ENCODE measurements at places on chromosomes 12 and 14. TPM values are rescaled to one million over a fixed set of nuclear protein-coding genes. Genes with fewer than 3 reads are reported as not detected.

The OTUB2 gene
- total RNA-seq: 3.0 TPM

The PTGR2 gene
- total RNA-seq: 9.5 TPM

The STYK1 gene
- total RNA-seq: 8.9 TPM

The ALG10B gene
- 14.0 TPM for total RNA-seq

The C14orf180 gene
- total RNA-seq: not detected

The FAM186B gene
- total RNA-seq: 0.14 TPM

The GPR84 gene
- not detected for total RNA-seq

The PLEKHA5 gene
- total RNA-seq: 68.6 TPM

The TAS2R50 gene
- 0.86 TPM for total RNA-seq

The TSPAN19 gene
- 0.56 TPM for total RNA-seq

The LTBR gene
- 98.5 TPM for total RNA-seq

The LEMD3 gene
- total RNA-seq: 40.6 TPM

The SART3 gene
- total RNA-seq: 48.5 TPM

The SRRM4 gene
- total RNA-seq: 1.4 TPM

The KCNMB4 gene
- total RNA-seq: 3.9 TPM
